ENCODE measurements at places on chromosomes 7 and 10. TPM values are rescaled to one million over a fixed set of nuclear protein-coding genes. Genes with fewer than 3 reads are reported as not detected.

Gene GCK
- total RNA-seq: 0.27 TPM

Gene ERVW-1
- under 0.01 TPM for total RNA-seq

- no peak for DNase-seq
These were observed 86.0 kb upstream of the ZNF32 start for GRCh38 chr10:43734716-43735115.

GRCh38 chr7:111223802-111224253 lies 132.9 kb downstream of the LRRN3 start:
- no peak for DNase-seq

Gene CALML3
- total RNA-seq: not detected

GRCh38 chr10:79262959-79263746 lies 84.1 kb upstream of the PPIF start:
- no peak for DNase-seq

DNA sequence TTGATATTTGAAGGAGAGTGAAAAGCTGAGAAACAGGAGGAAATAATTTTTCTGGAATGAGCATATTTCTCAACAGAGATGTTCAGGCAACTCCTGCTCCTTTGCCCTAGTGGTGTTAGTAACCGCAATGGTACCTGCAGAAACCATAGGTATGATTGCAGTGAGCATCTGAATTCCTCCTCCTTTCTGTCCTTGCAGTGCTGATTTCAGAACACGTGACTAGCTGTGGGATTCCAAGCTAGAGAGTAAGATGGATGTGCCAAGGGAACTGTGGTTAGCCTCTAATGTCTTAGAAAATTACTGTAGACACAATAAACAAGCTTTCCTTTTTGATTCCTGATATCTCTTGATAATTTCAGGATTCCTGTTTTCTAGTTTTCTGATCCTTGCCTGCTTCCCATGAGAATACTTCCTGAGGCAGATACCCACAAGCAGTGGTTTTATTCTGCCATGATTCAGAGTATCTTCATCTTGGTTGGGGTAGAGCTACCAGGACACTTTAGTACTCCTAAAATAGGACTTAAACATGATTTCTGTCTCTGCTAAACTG lies 27.5 kb downstream of the LRGUK start:
- no peak for DNase-seq

- DNase-seq: no peak
These were observed 41.2 kb downstream of the CH25H start for GRCh38 chr10:89165923-89166322.

Gene TMEM176A
- total RNA-seq: 2.4 TPM

Gene UBE2H
- 29.9 TPM for total RNA-seq

DNA sequence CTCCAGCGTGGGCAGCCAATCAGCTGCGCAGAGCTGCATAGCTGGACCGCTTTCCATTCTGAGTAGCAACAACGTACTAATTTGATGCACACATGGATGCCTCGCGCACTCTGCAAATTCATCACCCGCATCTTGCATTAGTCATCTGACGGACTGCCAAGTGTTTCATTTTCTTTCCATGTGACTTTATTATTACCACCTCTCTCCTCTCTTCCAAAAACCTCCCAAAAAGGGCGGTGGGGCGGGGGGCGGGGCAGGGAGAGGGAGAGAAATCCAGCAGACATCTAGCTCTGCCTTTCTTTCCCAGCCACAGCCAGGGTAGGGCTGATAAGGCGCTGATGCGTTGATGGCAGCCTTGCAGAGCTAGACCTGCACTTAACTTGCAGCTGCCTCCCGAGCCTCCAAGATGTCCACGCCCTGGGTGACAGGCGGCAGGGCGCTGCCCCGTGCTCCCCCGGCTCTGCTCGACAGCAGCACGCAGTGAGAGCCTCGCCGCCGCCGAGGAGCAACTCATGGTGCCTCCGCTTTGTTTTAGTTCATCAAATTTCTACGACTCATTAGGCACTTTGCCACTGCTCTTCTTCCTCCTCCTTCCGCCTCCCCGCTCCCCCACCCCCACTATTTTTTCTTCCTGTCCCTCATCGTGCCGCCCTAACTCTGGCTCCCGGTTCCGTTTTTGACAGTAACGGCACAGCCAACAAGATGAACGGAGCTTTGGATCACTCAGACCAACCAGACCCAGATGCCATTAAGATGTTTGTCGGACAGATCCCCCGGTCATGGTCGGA lies 147.3 kb downstream of the CELF2 start:
- DNase-seq: no peak

Gene CAMK2G
- total RNA-seq: 49.3 TPM

GRCh38 chr10:43153901-43154300 lies 15.7 kb downstream of the CSGALNACT2 start:
- DNase-seq: no peak

GRCh38 chr7:81074406-81074805 lies 155.6 kb upstream of the SEMA3C start:
- DNase-seq: no peak

Gene PAX4
- not detected for total RNA-seq

Gene GHRHR
- not detected for total RNA-seq

Gene SEMA3D
- total RNA-seq: under 0.01 TPM

DNA sequence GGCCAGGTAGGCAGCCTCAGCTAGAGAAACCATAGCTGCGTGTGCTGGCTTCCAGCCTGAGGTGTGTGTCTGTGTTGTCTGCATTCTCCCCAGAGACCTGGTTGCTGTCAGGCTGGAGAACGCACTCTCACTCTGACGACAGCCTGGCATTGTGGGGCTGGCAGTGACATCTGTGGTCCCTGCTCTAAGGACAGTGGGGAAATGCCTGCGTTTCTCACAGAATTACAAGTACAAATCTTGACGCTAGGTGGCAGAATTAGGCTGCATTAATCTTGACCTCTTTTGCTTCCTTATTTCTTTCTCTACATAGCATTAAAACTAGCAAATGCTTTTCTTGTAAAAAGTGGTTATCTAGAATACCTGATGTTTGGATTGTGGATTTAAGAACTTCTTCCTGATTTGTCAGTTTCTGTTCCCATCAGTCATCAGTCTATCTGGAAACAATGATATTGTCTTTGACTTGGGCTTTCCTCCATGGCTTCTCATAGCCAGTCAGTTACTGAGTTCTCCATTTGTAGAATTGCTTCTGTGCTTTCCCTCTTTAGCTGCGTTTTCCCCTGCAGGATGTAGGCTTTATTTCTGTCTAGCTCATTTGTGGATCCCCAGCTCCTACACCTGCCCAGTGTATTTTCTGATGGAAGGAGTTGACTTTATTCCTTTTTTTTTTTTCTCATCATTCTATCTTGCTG lies 86.0 kb downstream of the FANK1 start:
- peak; percentile 92 for DNase-seq

- DNase-seq: no peak
These were observed 70.4 kb downstream of the ITIH5 start for GRCh38 chr10:7596356-7596755.

Gene TSPAN13
- 8.3 TPM for total RNA-seq

Gene RBP3
- not detected for total RNA-seq

GRCh38 chr7:132739271-132739955 lies 163.1 kb upstream of the PLXNA4 start:
- no peak for DNase-seq

GRCh38 chr7:142471820-142472219 lies 214.0 kb upstream of the PRSS58 start:
- DNase-seq: no peak

Gene BLNK
- 1.3 TPM for total RNA-seq

GRCh38 chr10:96413151-96413787 lies 54.5 kb upstream of the OPALIN start:
- DNase-seq: no peak

DNA sequence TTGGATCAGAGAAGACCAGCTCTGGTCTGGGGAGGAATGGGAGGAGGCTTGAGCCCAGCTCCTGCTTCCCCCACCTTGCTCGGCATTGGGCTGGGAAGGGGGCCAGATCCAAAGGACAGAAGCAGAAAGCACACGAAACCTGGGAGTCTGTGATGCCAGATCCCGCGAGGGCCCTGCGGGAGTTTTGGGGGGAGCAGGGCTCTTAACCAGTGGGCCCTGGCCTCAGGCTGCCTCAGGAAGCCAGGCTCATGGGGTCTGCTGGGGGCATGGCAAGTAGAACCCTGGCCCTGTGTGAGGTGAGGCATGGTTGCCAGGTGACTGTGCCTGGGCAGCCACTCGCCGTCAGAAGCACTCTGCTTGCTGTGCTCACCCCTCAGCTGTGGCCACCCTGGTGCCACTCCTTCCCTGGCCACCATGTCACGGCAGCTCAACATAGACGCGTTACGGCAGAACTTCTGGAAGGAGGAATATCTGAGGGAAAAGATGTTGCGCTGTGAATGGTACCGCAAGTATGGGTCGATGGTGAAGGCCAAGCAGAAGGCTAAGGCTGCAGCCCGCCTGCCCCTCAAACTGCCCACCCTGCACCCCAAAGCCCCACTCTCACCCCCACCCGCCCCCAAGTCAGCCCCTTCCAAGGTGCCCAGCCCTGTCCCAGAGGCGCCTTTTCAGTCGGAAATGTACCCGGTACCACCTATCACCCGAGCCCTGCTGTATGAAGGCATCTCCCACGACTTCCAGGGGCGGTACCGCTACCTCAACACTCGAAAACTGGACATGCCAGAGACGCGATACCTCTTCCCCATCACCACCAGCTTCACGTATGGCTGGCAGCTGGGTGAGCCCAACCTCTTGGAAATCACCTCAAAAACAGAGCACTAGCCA lies 3.6 kb downstream of the ATP6V1F start:
- DNase-seq: no peak

DNA sequence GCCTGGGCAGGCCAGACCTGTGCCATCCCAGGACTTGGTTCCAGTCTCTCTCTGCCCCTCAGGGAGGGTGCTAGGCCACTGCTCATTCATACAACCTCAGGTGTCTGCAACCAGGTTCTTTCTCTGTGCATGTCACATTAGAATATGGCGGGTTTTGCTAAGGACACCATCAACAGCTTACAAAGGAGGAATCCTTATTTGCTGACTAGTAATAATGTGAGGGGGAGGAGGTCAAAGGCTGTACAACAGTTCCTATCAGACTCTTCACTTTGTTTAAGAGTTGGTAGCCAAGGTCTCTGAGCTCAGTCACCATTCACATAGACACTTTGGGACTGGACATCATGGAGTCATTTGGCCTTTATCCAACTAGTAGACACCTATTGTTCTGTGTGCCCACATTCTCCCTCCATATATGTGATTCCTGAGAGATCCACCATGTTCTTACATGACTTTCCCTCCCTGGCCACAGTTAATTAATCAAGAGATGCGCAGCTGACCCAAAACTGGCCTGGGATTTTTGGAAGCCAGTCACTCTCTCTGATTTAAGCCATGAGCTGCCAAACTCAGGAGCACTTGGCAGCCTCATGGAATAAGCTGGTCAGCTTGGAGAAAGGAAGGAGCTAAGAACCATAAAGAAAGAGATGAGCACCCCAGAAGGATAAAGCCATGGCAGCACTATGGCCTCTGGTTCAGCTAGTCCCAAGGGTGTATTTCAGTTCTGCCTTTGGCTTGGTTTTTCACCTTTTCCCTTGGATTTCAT lies 51.2 kb downstream of the DPCD start:
- DNase-seq: no peak

DNA sequence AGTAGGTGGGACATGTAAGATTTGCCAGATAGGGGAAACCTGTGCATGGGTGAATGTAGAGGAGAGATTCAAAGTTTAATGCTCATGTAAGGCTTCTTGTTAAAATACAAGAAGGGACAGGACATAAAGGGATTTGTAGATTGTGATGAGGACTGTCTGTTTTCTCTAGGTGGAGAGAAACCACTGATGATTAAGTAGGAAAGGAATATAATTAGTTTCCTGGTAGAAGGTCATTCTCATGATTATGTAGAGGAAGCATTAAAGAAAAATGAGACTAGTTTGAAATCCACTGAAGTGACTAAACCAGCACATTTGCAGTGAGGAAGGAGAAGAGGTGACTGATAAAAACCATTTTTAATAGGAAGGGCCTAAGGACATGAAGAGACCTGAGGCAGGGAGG lies 19.6 kb upstream of the MACC1 start:
- no peak for DNase-seq

Gene ATP6V0A4
- total RNA-seq: not detected

DNA sequence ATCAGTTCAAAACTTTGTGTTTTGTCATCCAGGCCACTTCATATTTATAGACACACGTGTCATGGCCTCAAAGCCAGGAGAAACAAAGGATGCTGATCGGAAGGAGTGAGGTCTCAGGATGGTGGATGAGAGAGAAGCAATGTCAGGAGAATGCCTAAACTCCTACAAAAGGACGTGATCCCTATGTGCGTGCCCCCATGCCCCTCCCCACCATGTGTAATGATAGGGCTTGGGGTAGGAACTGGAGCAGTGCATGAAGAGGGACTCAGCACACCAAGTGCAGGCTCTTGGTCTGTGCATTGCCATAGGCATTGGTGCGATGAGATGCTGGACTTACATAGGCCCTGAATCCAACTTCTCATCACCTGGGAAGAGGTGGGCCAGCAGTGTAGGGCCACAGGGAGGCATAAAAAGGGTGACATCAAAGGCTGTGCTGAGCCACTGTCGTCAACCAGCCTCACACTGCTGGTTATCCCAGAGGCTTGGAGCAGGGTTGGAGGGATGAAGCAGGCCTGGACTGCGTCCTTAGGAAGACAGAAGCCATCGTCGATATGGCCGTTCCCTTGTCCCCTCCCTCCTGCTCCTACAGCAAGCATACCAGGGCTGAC lies 46.9 kb upstream of the GDF10 start:
- DNase-seq: no peak

DNA sequence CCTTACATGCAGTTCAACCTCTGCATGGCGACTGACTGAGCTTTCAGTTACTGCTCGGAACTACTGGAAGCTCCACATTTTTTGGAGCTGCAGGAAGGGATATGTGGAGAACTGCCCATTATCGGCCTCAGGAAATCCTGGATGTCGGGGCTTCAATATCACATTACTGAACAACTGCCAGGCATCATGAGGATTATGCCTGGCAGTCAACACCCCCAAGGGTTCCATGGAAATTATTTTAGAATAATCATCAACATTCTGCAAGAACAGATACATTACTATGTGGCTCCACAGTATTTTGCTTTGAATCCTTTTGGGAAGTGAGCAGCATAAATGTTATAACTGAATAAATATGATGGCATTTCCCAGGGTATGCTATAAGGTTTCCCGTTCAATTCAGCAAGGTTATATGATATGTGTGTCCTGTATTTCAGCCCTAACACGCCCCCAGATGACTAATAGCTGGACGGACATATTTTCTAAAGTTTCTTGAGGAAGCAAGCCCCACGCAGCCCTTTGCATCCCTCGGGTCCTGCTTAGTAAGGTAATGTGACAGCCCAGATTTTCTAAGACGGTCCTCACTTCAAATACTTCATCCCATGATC lies 53.0 kb upstream of the OPALIN start:
- no peak for DNase-seq

Gene ARHGAP22
- 67.3 TPM for total RNA-seq

Gene CAV1
- total RNA-seq: 4.3 TPM

Gene SPACDR
- total RNA-seq: 0.27 TPM

- DNase-seq: no peak
These were observed 158.1 kb upstream of the PHF14 start for GRCh38 chr7:10815546-10815945.

Gene LIPN
- not detected for total RNA-seq

Data from hematopoietic multipotent progenitor cell (in vitro differentiated cells).